Central memory CD4-positive, alpha-beta T cell (primary cell): ENCODE measurements at places on chromosomes 1 and 21.

GRCh38 chr1:59071289-59071688, 225.6 kb upstream of the FGGY start:
- DNase-seq, result no peak

GRCh38 chr1:47485817-47486216, 48.0 kb downstream of the FOXD2 start:
- DNase-seq, result no peak

DNA sequence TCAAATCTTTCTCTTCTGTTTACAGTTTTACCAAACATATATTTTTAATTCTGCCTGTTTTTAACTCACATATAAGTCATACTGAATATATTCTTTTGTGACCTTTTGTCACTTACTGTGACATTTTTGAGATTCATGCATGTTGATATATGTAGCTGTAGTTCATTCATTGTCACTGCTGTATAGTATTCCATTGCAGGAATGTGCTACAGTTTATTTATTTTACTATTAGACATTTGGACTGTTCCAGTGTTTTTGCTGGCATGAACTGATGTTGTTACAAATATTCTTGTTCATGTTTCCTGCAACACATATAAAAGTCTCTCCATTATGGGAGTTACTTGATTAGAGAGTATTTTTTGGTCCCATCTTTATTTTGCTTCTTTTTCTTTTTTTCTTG, 174.9 kb downstream of the DHRS3 start:
- no peak for DNase-seq

DNA sequence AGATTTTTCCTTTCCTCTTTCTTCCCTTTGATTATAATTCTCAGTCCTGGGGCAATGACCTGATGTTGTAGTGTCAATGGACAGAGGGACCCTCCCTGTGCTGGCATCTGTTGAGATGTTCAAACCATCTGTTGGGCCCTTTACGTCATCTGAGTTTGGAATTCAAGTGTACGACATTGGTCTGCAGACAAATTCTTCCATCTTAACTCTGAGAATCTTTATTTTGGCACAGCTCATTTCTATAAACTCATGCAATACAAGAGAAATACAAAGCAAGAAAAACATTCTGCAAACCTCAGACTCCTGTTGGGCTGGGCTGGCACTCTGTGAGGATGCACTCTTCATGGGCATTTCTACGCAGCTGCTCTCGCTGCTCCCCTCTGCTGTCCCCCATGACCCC, 54.2 kb downstream of the IFI44 start:
- DNase-seq, result no peak

DNA sequence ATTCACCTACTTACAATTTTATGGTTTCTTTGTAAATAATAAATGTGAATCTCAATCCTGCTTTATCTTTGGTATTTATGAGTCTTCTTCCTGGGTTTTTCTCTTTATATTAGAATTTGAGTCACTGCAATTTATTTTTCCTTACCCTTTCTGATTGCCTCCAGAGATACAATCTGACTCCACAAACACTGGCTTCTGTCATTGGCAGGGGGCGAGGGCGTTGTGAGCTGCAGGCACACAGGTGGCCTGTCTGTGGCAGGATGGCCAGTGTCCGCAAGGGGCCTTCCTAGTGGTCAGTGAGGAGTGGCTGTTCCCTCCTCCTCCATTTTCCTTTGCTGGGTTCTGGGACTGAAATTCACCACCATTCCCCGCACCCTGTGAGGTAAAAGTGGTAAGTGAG, 2.0 kb upstream of the MTARC1 start:
- DNase-seq, result no peak

- no peak for DNase-seq
These were observed 50.6 kb downstream of the FAAP20 start for GRCh38 chr1:2143814-2144500.

DNA sequence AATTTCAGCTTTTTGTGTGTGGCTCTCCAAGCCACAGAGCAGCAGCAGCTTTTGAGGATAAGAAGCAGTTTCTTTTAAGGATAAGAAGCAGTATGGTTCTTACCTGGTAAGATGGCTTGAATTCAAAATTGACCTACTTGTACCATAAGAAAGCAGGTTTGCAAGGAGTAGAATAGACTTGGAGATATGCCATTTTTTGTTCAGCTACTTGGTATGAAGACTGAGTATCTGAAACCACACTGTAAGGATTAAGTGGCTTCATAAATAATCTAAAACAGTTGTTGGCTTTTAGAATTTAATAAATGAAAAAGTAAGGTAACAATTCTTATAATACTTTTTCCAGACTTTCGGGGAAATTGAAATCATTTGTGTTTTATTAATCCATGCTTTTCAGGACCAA, 74.2 kb downstream of the ATF6 start:
- no peak for DNase-seq

- DNase-seq, result no peak
These were observed 3.7 kb downstream of the MATN1 start for GRCh38 chr1:30719406-30720270.

GRCh38 chr1:176801514-176802020, 338.6 kb downstream of the PAPPA2 start:
- DNase-seq, result no peak

DNA sequence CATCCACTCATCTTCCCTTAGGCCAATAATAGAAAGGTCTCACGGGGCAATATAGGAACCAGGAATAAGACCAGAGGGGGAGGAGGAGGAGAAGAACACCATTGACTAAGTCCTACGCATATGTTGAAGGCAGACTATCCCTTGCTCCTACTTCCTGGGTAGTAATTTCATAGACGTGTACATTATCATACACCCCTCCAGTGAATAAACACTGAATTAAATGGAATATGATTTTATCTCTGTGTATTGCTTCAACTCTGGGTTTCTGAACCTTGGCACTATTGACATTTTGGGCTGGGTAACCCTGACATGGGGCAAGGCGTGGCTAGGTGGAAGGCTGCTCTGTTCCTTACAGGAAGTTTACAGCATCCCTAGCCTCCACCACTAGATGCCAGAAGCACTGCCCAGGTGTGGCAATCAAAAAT, 17.3 kb upstream of the FHAD1 start:
- no peak for DNase-seq

DNA sequence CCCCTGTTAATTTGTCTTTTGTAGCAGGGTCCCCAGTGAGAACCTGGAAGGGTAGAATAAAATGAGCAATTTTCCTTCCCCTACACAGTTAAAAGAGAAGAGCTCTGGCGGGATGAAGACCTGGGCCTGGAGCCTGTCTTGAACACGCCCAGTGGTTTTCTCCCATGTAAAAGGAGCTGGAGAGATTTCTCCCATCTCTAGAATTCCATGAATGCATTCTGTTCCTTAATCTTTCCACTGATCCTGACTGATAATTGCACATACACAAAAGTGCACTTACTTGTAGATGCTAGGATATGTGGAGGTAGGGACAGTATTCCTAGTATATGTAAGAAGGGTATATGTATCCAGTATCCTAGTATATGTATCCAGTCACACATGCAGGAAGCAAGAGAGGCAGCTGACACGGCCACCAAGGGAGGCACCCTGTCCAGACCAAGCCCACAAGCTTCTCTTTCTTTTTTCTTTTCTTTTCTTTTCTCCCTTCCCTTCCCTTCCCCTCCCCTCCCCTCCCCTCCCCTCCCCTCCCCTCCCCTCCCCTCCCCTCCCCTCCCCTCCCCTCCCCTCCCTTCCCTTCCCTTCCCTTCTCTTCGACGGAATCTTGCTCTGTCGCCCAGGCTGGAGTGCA, 11.9 kb upstream of the PKNOX1 start:
- DNase-seq, result no peak

GRCh38 chr1:115473986-115474565, 136.0 kb upstream of the NGF start:
- no peak for DNase-seq

GRCh38 chr1:119659628-119660027, 11.6 kb upstream of the ZNF697 start:
- DNase-seq, result no peak

DNA sequence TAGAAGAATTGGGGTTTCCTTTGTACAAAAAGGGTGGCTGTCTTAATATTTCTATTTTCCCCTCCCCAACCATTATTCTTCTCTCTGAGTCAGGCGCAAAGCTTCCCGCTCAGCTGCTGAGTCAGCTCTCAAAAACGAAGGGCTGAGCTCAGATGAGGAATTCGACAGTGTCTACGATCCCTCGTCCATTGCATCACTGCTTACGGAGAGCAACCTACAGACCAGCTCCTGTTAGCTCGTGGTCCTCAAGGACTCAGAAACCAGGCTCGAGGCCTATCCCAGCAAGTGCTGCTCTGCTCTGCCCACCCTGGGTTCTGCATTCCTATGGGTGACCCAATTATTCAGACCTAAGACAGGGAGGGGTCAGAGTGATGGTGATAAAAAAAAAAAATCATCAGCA, 3.0 kb upstream of the TUFT1 start:
- DNase-seq, result no peak

DNA sequence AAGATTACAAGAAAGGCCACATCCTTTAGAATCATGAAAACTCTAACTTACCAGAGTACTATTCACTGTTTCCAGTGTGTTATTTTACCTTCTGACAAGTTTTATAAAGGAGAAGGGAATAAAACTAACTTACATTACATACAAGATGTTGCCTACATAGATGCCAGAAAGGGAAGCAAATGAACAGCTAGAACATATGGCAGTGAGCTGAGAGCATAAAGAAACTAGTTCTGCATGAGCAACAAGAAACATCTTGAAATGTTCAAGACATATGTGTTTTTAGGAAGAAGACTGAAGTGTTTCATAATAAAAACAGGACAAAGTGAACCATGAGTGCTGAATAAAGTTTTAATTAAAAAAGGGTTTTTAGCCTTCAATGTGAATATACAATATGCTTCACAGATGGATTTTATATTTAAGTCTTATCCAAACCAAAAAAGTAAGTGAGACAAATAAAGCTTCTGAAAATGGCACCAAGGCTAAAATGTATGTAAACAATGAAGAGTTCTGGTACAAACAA, 39.4 kb downstream of the SLC5A9 start:
- DNase-seq, result no peak

- no peak for DNase-seq
These were observed 273.1 kb upstream of the SNX7 start for GRCh38 chr1:98388441-98388840.

- no peak for DNase-seq
These were observed 201.7 kb upstream of the RAB4A start for GRCh38 chr1:229069176-229069575.

DNA sequence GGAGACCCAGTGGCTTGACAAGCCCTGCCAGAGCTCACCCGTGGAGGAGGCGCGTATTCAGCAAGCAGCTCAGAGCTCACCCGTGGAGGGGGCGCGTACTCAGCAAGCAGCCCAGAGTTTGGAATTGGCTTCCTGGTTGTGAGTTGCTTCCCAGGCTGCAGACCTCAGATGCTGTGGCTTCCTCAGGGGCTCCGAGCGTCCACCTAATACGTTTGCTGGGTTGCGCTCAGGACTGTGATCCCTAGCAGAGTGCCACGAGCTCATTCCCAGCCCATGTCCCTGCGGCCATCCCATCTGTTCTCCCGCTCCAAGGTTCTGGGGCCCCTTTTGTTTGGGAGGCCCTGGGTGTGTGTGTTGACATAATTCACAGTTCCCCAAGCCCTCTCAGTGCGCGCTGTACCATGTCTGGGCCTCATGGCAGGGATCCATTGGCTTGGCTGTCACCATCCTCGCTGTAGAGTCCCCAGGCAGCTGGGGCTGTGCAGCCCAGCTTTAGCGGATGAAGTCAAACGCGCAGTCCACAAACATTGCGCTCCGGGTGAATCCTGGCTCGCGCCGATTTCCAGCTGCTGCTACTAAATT, 3.6 kb downstream of the AJAP1 start:
- no peak for DNase-seq

DNA sequence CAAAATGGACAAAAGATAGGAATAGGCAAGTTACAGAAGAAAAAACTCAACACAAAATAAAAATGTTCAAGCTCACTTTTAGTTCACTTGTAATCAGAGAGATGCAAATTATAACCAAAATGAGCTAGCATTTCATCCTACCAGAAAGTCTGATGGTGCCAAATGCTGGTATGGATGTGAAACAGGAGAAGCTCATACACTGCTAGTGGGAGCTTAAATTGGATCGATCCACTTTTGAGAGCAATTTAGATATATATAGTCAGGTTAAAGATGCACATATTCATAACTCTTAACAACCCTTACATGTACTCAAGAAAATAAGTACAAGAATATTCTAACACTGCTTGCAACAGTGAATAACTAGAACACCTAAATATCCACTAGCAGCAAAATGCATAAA, 18.5 kb upstream of the CAMSAP2 start:
- DNase-seq, result no peak

DNA sequence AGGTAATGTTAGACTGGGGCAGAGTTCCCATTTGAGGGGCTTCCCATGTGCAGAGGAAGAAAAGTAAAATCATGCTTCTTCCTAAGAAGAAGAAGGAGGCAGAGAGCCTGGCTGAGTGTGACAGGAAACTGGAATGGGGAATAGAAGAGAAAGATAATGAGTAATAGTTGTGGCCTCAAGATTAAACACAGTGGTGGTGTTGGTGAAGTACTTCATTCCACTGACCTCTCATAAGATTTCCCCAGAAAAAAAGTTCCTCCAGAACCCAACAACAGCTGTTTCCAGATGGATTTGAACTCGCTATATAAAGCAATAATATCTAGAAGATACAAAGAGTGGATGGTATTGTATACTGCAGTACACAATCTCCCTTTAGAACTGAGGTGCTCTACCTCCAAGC, 13.0 kb downstream of the RGS1 start:
- no peak for DNase-seq

- DNase-seq, result no peak
These were observed 249.4 kb upstream of the B3GALT2 start for GRCh38 chr1:193435781-193436180.

DNA sequence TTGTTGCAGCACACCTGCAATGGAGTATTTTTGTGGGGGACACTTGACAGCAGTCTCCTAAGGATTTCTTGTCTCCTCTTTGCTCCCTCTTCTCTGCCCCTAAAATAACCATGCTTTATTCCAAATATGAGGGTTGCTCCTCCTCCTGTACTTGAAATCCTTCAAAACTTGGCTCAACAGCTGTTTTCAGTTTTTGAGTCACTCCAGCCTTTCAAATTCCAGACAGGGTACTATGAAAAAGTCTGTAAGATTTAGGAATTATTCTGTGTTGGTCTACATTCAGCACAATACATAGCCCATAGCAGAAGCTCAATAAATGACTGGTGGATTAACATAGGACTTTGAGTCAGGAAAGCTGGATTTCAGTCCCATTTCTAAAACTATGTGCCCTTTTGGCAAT, 5.5 kb downstream of the AP4B1 start:
- no peak for DNase-seq

GRCh38 chr1:41347276-41347675, 14.0 kb upstream of the FOXO6 start:
- DNase-seq, result no peak

GRCh38 chr1:38208716-38209632, 162.4 kb upstream of the POU3F1 start:
- no peak for DNase-seq
